ENCODE measurements at places on chromosomes 7 and 10.

- no peak for DNase-seq
Observed at GRCh38 chr10:92014620-92015019, 91.0 kb downstream of the BTAF1 start.

DNA sequence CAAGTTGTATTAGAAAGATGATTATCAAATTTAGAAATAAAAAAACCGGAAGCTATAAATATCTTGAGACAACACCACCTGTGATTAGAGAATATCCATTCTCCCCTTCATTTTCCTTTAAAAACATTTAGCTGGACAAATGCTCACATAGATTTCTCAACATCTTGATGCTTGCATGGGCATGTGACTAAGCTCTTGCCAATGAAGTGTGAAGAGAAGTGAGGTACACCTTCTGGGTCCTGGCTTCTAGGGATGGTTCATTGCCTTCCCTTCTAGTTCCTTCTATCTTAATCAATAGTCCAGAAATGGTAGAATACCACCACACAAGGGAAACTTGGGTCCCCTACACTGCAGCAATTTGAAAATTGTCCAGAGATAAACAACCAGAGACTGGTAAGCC, 41.0 kb downstream of the WAPL start:
- no peak for DNase-seq

DNA sequence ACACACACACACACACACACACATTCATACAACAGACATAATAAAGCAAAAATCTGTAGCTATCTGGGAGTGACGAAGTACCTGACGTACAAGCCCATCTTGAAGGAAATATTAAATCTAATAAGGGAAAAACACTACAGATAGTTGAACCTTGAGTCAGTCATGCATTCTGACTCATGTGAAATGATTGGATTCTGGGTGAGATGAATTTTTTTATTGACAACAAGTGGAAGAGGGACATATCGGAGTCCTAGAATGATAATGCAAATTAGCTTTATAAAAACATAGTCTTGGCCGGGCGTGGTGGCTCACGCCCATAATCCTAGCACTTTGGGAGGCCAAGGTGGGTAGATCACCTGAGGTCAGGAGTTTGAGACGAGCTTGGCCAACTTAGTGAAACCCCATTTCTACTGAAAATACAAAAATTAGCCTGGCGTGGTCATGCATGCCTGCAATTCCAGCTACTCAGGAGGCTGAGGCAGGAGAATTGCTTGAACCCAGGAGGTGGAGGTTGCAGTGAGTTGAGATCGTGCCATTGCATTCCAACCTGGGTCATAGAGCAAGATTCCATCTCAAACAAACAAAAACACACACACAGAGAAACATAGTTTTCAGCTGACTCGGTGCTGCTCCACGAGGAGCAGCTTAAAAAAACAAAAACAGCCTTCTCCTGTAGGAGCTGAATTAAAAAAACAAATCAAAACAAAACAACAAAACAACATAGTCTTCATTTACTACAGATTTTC, 154.4 kb upstream of the MKLN1 start:
- DNase-seq = no peak

DNA sequence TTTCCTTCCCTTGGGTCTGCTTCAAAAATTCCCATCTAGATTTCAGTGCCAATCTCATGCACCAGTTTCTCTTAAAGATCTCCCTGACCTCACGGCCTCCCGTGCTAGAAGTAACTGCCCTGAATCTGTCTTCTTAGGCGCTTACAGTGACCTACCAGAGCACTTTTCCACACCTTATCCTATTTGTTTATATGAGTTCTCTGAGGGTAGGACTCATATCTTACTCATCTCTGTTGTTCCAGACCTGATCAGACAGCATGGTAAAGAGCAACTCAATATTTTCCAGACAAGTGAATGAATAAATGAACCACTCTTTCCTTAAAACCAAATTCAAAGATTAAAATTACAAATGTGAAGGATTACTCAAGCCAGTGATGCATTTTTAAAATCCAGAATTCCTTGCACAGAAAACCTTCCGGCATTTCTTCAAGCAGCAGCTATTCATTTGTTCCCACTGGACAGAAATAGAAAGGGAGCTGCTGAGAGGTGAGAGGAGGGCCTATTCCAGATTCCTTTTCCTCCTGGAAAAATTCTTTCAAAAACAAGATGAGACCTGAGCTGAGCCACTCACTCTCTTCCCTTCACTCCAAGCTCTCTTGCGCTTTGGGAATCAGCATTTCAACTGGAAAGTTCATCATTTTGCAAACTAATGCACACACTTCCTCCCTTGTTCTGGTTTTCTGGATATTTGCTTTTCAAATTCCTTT, 94.6 kb downstream of the ELMO1 start:
- DNase-seq = no peak

- no peak for DNase-seq
Observed at GRCh38 chr10:30557884-30558283, 71.7 kb downstream of the LYZL2 start.
